Renal cortex interstitium (tissue), 15 donors: ENCODE measurements at places on chromosomes 5 and 9. TPM values are rescaled to one million over a fixed set of nuclear protein-coding genes. Genes with fewer than 3 reads are reported as not detected.
A peak's percentile ranks its signal among the peaks of the same experiment; 100 is the strongest.

- DNase-seq, result no peak
Observed at GRCh38 chr5:116442095-116442534, 132.5 kb downstream of the SEMA6A start.

DNA sequence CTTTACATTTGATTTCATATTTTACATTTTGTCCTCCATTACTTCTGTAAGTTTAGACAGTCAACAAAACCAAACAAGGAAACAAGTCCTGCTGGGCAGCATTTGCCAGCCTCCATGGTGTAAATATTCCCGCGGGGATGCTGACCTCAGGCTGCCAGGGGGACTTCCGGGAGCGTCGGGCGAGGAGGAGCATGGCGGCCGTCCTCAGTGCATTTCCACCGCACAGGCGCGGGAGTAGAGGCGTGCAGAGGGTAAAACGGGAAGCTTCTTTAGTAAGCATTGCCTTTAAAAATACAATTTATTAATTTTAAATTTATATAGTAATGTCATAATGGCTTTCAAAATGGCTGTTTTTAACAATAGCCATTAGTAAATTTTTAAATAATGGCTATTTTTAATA lies 385.3 kb upstream of the IRX4 start:
- no peak for DNase-seq

DNA sequence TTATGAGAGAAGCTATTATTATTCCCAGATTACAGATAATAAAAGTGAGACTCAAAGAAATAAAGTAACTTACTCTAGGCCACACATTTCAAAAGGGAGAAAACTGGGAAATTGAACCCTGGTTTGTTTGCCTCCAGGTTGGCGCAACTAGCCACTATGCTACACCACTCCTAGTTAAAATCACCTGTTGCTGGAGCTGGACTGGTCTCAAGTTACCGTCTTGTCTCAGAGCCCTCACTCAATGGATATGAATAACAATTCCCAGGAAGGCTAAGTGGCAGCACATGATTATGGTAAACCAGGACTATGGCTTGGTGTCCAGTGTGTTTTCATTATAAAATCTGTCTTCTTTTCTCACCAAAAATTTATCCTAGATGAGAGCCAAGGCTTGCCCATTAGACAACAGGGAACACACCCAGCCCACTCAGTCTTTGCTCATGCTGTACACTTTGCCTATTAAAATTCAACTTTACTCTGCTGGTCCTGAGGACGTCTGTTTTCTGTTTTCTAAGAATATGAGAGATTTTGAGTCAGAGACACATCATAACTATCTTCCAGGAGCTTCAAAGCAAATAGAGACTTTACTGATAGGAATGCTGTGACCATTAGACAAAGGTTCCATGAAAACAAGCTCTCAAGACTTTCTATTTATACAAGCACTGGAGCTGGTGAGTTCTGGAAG lies 58.1 kb downstream of the ADRB2 start:
- DNase-seq, result no peak

GRCh38 chr5:96050273-96050880 lies 88.7 kb upstream of the ELL2 start:
- no peak for DNase-seq

- DNase-seq, result no peak
Observed at GRCh38 chr9:108844391-108844790, 11.4 kb downstream of the ACTL7B start.

GRCh38 chr5:158119961-158120723 lies 261.2 kb upstream of the CLINT1 start:
- DNase-seq, result peak; percentile 25

Gene TRIP13
- 16.1 TPM for polyA plus RNA-seq

Gene CTXN3
- not detected for polyA plus RNA-seq

Gene MVB12B
- 16.3 TPM for polyA plus RNA-seq
